ENCODE measurements at places on chromosomes 16 and 17.

GRCh38 chr16:3597226-3597625, 14.2 kb downstream of the SLX4 start:
- no peak for DNase-seq

- DNase-seq: no peak
Measured at GRCh38 chr17:49258394-49258793, 27.8 kb upstream of the PHOSPHO1 start.

DNA sequence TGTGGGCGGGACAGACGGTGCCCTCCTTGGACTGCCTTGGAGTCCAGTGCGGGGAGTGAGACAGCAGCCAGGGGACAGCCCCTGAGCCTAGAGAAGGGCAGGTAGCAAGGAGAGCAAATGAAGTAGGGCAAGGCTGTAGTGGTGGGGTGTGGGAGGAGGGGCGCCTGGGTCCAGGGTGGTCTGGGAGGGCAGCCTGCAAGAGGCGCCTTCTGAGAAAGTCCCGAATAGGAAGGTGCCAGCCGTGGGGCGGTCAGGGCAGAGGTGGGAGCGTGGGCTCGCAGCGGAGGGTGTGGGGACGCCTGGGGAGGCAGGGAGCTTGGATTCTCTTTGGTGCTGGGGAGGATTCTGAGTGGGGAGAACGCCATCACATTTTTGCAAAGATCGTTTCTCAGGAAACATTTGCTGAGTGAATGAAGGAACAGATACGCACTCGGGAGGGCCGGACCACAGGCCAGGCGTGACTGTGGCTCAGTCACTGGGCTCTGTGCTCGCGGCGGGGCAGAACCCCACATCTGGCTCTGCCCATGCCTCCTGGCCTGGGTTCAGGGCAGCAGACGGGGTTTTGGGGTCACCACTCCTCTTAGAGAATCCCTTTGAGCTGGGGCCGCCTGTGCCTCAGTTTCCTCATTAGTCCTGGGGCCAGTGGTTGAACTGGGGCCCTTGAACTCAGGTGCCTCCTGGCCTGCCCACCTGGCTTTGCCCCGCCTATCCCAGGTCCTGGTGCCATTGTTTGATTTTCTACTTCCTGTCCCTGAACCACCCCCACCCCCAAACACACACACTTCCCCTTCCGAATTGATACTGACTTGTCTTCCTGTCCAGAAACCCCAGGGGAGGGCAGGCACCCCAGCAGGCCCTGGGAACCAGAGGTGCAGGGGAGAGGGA, 4.2 kb downstream of the SNN start:
- no peak for DNase-seq

- DNase-seq: no peak
Measured at GRCh38 chr17:81391936-81392908, 3.0 kb upstream of the BAHCC1 start.

GRCh38 chr16:71460236-71460635, 1.8 kb downstream of the ZNF23 start:
- no peak for DNase-seq

- no peak for DNase-seq
Measured at GRCh38 chr17:33267271-33267790, 25.8 kb downstream of the ASIC2 start.

DNA sequence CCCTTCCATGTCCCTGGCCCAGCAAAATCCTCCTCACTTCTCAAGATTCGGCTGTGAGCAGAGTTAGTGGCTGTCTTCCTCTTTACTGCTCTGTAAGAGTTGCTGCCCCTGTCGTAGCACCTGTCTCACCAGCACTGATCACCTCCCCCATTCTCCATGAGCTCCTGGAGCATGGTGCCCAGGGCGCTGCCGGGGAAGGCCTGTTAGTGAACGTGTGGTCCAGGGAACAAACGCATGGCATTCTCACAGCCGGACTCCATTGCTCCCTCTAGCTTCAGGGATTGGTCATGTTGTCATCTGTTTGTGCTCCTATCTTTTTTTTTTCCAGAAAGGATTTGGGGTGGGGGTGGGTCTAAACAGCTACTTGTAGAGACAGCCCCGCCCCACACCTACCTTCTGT, 141.2 kb downstream of the CMIP start:
- DNase-seq: no peak

GRCh38 chr16:57284952-57285363, 486 bp upstream of the PLLP start:
- DNase-seq: no peak

DNA sequence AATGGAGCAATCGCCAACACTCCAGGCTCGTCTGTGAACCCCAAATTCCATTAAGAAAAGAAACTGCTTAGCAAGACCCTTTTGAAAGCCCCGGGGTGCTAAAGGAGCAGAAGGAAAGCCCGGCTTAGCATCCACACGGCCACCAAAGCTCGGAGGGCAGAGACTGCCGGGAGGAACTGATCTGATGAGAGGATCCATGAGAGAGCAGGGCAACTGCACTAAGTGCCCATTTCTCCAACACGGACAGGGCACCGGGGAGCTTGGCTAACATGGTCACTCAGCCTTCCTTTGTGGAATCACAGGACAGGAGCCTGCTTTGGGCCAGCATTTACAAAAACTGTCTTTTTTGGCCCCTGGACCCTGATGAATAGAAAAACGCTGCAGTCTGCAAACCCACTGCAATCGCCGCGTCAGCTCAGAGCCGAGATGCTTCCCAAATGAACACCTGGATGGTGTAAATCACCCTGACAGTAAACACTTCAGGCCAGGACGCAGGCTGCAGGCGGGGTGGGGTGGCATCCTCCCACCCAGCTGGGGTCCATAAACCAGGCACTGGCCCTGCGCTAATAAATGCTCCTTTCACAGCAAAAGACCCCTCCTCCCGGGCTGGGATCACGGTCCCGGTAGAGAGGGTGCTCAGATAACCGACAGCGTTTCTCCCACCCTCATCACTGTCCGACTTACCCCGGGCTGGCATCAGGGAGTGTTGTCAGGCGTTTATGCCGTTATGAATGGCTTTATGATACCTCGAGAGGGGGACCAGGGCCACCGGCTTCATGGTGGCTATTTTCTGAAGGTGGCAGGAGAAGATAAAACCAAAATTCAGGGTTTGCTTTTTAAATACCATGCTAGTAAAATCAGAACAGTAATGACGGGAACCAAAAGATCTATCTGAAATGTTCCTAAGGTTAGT, 299.5 kb downstream of the IRF8 start:
- DNase-seq: peak; percentile 33

- no peak for DNase-seq
Measured at GRCh38 chr17:75897160-75898019, 639 bp upstream of the TRIM65 start.

- DNase-seq: no peak
Measured at GRCh38 chr17:35074711-35075707, 11.5 kb upstream of the RFFL start.

GRCh38 chr17:63783522-63783921, 9.6 kb downstream of the DDX42 start:
- DNase-seq: no peak

DNA sequence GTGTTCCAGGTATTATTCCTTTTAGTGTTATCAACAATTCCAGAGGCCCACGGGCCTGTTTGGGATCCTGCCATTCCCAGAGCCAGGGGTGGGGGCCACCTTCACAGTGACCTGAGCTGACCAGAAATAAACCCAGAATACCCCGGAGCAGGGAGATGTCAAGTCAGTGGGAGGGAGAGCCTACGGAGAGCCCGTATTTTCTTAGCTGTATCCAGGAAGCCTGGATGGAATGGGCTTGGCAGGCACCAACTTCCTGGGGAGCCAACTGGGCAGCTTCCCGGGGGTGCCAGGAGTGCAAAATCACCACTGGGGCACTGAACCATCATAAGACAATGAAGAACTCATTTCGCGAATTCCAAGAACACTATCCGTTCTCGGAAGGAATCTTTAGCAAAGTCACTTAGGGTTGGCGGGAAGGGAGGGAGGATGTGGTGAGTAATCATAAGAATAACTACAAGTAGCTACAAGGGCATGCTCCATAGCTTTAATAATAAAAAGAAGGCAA, 13.2 kb upstream of the MRTFB start:
- DNase-seq: no peak

DNA sequence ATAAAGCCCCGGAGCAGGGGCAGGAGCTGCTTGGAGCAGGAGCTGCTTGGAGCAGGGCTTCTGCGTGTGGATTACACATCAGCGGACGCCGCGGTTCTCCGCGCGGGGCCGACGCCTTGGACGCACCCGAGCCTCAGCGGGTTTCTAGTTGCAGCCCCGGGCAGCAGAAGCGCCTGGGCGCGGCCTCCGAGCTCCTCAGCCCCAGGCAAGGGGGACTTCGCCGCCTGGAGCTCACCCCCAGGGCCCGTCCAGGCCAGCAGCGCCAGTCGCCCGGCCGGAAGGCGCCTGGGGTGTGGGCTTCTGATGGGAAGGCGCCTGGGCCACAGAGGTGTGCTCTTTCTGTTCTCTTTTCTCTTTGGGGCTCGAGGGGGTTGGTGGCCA, 6.3 kb downstream of the FOXF1 start:
- DNase-seq: no peak

DNA sequence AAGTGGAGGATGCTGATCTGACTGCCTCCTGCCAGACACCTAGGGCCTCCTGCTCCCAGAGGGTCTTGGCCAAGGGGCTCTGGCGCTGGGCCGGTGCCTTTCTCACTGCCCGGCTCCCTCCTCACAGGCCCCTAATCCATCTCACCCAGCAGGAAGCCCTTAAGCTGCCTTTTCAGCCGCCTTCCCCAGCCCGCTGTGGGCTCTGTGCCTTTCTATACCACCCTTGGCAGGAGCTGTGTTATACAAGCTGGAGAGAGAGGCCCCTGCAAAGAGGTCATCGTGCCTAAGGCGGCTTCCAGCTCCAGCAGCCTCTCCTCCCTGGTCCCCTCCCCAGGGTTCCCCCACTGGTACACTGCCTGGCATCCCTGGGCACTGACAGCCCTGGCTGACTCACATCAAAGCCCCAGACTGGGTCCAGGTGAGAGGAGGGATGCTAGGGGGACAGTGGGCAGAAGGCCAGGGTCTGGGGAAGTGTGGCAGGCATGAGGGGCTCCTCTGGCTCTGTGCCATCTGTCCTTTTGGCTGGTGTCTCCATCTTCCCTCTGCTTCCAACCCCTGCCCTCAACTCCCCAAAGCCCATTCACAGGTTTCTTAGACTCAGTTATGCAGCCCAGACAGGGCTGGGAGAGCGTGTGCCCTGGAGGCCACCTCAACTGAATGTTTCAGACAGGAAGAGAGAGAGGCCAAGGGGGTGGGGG, 15.3 kb upstream of the FZD2 start:
- no peak for DNase-seq

- DNase-seq: peak; percentile 77
Measured at GRCh38 chr16:24609740-24610415, 70.5 kb downstream of the RBBP6 start.

DNA sequence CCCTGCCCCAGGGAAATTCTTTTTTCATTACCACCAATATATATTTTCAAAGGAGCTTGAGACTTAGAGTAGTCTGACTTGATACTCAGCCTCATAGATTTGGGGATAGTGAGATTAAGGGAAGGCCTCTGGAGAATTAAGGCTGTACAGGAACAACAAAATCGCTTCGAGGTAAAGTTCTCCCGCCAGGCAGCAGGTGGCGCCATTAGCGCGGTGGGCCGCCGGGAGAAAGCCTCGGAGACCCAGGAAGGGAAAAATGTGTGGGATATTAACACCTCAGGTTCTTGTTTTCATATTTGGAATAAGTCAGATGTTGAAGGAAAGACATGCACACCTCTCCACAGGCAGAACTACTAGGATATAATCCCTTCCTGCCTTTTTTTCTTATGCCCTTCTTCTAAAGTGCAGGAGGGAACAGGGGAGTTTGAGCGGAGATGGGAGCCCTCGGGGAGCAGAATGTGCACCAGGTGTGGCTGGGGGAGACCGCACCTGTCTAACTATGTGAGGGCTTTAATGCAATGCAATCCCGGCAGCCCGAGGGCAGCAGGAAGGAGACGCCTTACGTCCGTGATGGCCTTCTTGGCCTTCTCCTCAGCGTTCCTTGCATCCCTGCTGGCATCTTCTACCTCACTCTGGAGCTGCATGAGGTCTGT, 25.9 kb downstream of the MYH3 start:
- DNase-seq: peak; percentile 18

DNA sequence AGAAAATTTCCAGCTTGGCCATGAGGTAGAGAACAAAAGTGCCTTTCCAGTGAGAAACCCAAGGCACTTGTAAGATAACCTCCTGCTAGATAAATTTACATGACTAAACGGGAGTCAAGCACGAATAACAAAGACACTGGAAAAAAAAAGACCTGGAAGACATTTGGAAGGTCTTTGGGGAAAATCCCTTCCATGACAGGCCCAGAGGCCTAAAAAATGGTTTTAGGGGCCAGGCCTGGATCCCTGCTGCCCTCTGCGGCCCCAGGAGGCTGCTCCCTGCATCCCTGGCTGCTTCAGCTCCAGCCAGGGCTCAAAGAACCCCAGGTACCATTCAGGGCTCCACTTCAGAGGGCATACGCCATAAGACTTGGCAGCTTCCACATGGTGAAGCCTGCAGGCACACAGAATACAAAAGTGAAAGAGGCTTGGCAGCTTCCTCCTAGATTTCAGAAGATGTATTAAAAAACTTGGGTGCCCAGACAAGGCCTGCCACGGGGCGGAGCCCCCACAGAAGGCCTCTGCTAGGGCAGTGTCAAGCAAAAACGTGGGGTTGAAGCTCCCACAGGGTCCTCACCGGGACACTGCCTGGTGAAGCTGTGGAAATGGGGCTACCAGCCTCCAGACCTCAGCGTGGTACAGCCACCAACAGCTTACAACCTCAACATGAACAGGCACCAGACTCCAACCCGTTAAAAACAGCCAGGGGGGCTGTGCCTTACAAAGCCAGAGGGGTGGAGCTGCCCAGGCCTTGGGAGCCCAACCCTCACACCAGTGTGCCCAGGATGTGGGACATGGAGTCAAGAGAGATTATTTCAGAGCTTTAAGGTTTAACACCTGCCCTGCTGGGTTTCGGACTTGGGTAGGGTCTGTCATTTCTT, 77.1 kb downstream of the SDK2 start:
- DNase-seq: no peak

GRCh38 chr17:27572665-27573064, 58.3 kb upstream of the LGALS9 start:
- DNase-seq: no peak

DNA sequence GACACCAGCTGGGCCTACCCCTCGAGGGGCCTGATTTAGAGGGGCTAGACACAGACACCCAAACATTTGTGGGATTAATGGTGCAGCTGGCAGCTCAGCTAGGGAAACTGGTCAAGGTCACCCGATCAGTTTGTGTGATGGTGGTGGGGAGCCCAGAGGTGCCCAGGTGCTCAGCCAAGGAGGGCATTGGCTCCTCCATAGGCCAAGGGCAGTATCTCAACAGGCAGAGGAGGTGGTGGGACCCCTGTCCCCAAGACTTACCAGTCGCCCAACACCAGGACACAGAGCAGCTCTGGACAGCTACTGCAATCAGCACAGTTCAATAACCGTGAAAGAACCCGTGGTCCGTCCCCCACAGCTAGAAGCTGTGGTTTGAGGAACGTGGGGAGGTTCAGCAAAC, 120.9 kb downstream of the C16orf78 start:
- DNase-seq: no peak

GRCh38 chr17:7703584-7704479, 1.2 kb upstream of the EFNB3 start:
- peak; percentile 98 for DNase-seq

DNA sequence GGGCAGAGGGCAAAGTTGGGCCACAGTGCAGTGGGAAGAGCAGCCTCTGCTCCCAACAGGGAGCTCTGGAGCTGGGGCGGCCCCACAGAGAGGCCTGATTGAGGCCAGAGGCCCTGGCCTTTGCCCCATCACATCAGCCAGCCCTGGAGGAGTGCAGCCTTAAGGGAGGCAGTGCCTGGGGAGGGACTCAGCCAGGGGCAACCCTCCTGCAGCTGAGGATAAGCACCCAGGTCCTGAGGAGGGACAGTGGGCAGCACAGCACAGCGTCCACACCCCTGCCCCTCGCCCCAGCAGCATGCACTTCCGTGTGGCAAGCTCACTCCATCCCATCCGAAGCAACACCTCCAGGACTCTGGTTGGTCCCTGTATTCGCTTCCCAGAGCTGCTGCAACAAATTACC, 61.9 kb upstream of the CBX4 start:
- no peak for DNase-seq

All from NCI-H1105 (cell line).